Kidney epithelial cell (primary cell): ENCODE measurements at places on chromosomes 16 and 17. TPM values are rescaled to one million over a fixed set of nuclear protein-coding genes. Genes with fewer than 3 reads are reported as not detected.

DNA sequence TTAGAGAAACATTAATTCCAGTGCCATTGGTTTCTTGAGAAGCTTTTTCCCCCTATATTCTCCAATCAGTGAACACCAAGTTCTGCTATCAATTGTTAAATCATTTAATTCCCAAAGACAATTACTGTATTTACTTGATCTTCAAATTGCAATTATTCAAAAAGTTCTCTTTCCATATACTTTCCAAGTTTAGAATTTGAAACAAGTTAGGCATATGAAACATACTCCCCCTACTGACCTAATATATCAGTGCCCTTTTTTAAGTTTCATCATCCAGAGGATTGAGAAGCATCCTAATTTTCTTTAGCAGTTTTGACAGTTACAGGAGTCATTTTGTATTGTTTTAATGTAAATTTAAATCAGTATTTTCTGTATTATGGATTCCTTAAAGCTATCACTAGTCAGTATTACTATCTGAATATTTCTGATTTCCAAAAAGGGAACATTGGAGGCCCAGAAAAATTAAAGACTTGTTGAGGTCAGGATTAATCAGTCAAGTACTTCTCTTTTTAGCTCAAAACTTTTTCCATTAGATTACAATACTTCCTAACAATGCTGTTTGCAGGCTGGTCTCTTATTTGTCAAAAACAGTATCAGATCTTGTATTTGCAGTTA lies 16.3 kb downstream of the MEIOC start:
- no peak for DNase-seq

- DNase-seq = no peak
Measured at GRCh38 chr17:12254460-12254859, 233.8 kb downstream of the MAP2K4 start.

DNA sequence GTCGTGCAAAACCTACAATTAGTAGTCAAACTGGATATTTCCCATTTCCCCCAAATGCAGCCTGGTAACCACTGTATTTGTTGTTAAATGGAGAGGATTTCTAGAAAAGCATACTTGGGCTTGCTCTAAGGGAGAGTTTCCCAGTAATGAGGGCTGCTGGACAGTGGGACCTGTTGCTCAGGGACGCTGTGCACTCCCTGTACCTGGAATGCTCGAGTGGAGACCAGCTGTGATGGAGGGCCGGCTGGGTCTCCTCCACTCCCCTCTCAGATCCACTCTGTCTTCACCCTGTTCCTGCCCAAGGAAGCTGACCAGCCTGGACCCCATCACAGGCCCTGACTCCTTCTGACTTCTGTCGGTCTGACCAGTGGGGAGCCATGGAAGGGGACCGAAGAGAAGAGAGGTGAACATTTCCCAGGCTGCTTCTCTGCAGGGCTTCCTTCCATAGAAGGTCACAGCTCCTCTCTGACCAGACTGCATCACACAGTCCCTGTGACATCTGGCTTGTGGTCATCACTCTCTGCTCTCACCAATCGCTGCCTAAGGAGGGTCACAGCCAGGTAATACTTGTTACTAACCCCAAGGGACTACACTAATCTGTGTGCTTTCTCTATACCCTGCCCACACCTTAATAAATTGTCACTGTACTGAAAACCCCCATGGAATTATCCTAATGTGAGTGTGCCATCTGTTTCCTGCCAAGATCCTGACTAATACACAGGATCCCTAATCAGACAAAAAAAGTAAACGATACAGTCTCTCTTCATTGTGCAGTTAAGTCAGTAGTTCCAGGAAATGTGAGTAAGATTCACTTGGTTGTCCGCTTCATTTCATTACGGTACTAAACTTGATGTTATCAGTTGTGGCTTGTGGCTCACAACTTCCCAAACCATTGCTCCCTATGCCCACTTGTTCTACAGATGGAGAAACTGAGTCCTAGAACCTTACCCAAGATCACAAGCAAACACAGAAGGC lies 102.4 kb downstream of the CCT6B start:
- DNase-seq = no peak

DNA sequence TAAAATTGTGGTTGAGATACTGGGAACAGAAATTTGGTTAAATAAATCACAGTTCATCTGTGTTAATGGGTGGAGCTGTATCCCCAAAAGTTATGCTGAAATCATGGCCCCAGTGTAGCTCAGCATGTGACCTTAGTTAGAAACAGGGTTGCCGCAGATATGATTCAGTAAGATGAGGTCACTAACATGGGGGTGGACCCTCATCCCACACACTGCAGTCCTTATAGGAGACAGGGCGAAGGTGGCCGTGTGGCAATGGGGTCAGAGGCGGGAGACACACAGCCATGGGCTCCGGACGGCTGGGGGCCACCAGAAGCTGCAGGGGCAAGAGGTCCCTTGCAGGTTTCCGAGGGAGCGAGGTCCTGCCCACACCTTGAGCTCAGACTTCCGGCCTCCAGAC lies 10.7 kb downstream of the GALNS start:
- DNase-seq = no peak

DNA sequence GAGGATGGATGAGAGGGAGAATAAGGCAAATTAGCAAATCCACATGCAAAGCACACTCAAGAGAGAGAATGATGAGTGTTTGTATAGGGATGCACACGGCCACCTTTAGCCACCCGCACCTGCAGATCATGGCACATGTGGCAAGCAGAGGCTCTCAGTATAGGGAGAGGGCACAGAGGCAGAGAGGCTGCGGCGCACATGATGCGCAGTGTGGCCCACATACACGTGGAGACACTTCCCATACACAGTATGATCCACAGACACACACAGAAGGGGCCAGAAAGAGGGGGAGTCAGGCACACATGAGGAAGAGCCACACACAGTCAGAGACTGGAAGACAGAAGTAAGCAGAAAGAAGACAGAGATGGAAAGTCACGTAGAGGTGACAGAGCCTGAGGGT lies 6.5 kb upstream of the CHD3 start:
- DNase-seq = no peak

DNA sequence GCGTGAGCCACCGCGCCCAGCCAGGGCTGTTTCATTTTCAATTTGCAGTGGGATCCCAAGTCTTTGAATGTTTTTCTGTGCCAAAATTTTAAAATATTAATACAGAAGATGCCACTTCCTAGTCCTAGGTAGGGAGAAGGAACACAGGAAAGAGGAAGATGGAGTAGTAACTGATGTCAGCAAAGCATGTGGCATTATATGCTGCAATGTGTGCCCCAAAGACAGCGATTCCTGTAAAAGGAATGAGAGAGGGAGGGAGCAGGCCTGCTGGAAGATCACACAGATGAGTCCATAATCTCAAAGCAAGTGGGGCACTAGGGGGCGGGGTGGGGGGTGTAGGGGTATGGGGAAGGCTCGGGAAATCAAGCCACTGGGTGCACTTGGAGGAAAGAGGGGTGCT lies 23.4 kb upstream of the SSTR2 start:
- DNase-seq = no peak

GRCh38 chr17:16129441-16130205 lies 85.7 kb downstream of the NCOR1 start:
- DNase-seq = no peak

GRCh38 chr16:53518550-53519416 lies 15.8 kb upstream of the AKTIP start:
- no peak for DNase-seq

DNA sequence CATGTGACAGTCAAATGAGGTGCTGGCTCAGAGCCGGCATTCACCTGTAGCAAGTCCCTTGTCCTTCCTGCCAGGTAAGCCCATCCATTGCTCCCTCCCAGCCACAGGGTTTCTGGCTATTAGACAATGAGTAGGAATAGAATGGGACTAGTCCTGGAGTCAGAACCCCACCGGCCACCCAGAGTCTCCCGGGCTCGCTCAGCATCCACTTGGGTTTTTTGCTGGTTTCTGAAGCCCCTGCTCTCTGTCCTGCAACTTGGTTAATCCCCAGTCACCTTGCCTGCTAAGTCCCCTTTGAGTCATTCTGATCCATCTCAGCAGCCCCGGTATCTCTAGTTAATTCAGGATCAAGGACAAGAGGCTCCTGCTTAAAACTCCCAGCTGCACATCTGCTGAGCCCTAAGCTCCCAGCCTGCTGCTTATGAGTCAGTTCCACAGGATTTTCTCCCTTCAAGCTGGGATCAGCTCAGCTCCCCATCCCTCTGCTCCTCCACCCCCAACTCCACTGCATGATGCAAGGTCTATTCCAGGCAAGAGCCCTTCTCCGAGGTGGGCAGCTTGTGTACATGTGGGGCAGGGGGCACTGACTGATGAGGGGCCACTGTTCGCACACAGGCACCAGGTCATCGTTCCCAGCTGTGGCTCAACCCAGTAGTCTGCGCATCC lies 19.9 kb upstream of the MRPS23 start:
- no peak for DNase-seq

The USP43 gene
- total RNA-seq = 11.2 and 12.0 TPM in 2 replicates

DNA sequence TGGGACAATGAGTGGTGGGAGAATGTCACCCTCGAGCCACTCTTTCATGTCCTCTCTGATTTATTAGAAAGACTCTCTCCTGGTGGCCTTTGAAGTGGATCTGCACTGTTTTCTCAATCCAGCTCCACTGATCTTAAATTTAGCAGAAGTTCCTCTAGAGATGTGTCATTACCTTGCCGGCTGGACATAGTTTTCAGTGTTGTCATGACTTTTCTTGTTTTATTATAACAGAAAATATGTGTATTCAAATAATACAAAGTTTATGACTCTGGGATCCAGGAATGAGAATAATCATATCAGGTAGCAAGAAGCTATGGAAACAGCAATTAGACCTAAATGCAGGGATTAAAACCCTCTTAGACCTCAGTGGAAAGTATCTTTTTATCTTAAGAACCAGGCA lies 247.5 kb upstream of the ELAC2 start:
- DNase-seq = no peak

DNA sequence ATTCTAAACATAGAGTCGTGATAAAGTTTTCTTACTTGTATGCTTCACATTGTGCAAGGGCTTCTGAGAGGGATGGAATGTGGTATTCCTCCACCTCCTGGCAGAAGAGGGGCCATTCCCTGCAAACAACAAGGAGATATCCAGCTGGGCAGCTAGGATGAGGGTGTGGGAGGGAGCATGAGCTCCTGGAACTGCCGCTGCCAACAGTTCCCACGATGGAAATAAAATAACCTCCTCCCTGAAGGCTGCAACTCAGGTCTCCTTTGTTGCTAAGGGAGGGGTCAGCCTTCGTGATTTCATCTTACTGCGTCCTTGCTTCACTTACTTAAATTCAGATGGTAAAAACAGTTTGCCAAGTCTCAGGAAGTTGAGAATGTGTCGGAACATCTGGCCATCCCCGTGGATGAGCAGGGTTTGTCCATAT lies 15.6 kb downstream of the PLEKHG4 start:
- no peak for DNase-seq

The FADS6 gene
- total RNA-seq = not detected in 2 replicates

- no peak for DNase-seq
Measured at GRCh38 chr17:21451975-21452374, 75.8 kb downstream of the KCNJ12 start.

DNA sequence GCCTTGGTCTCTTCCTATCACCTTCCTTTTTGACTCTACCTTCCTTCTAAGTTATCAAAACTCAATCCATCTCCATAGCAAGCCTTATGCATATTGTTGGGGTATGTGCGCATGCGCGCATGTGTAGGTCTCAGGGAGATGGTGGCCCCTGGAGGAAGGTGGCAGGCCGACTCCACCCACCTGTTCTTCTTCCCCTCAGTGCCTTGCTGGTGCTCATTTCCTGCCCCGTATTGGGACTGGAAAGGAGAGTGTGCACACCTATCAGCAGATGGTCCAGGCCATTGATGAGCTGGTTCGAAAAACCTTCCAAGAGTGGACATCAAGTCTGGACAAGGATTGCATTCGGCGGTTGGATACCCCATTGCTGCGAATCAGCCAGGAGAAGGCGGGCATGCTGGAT lies 25.2 kb downstream of the DNAH2 start:
- no peak for DNase-seq

The SECTM1 gene
- 0.07 TPM in 1 of 2 replicates, not detected in the other for total RNA-seq

- DNase-seq = no peak
Measured at GRCh38 chr17:78391843-78392242, 13.4 kb downstream of the PGS1 start.

The OTOA gene
- total RNA-seq = 0.07 and 0.17 TPM in 2 replicates

GRCh38 chr17:79721993-79722671 lies 8.6 kb upstream of the ENPP7 start:
- DNase-seq = no peak

The WNK4 gene
- total RNA-seq = 0.67 and 0.96 TPM in 2 replicates

The C1QTNF8 gene
- not detected in 2 replicates for total RNA-seq

DNA sequence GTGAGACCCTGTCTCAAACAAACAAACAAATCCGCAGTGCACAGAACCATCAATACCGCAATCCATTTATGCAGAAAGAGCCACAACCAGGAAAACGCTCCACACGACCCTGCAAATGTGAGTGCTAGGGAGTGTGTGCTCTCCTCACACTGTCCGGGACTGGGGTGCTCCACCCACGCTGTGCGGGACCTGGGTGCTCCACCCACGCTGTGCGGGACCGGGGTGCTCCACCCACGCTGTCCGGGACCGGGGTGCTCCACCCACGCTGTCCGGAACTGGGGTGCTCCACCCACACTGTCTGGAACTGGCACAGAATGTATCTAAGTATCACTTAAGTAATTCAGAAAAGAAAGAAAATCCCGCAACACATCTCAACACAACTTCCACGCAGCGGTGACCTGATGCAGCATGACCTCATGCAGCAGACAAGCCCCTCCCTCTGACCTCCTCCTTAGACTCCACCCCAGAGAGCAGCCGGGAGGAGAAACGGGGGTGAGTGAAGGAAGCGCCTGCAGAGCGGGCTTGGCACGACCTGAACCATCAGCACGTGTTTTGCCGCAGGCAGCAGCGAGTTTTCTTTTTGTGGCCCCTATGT lies 38.5 kb downstream of the ZNF276 start:
- DNase-seq = no peak
